Glutamatergic neuron (in vitro differentiated cells): ENCODE measurements at places on chromosomes 12 and 14.

DNA sequence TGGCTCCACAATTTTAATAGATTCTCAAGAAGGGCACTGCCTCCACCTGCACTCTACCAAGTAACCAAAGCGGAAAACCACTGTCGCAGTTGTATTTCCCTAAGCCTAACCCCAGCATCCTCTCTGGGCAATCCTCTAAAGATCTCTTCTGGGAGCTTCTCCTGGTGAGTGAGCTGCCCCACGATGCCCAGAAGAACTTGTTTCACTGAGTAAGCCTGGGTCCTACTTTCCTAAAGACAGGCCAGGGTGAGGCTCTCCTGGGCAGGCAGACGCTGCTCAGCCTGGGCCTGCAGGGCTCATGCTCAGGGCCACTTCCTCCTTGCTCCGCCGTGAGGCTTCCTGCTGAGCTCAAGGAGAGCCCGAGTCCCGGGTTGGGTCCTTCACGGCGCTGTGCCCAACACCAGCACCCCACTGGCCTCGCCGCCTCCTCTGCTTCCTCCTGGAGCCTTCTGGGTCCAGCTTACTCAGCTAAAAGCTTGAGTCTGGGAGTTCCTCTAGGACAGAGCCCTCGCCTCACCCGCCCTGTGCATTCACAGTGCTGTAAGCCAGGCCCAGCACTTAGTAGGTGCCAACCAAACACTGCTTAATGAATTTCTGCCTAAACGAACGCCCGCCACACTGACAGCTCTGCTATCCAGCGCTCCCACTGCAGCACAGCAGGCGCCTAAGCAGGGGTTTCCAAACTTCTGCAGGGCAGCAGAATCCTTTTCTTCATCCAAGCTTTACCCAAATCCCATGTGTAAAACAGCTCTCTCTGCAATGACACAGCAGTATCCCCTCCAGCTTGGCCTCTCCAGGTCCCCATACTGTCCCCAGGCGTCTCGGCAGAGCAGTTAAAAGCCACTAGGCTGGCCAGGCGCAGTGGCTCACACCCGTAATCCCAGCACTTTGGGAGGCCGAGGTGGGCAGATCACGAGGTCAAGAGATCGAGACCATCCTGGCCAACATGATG lies 5.7 kb downstream of the RAB35 start:
- H3K36me3 ChIP-seq, result no peaks in the 10 kb centered on the region
- peaks cover 8% of the 10 kb centered on the region for H3K27me3 ChIP-seq
- DNase-seq, result no peak

DNA sequence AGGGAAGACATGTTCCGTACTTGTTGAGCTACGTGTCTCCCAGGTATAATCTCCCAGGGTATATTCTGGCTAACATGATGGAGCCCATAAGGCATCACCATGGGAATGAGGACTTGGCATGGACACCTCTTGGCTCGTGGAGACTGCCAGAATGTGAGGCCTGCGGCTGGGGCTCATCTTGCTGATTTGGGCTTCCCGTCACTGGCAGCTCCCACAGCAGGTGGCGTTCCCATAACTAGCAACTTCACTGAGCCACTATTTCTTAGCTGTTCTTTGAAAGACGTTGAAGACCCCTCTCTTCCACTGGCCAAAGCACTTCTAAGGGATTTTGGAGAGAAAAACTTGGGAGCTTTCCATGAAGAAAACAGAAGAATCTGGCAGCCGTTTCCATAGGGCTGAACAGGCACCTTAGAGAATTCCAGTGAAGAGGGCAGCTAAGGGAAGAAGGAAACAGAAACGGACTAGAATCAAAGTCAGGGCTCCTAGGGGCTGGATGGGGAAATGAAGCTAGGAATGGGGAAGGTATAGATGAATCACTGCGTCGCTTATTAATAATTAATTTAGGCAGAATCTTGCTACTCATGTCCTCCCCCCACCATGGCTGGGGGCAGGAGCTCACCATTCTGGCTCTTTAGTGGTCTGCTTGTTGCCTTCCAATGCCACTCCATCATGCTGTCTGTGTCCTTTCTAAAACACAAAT lies 39.7 kb upstream of the FOS start:
- DNase-seq, result no peak
- peaks cover 12% of the 10 kb centered on the region for H3K27me3 ChIP-seq
- H3K36me3 ChIP-seq, result no peaks in the 10 kb centered on the region

DNA sequence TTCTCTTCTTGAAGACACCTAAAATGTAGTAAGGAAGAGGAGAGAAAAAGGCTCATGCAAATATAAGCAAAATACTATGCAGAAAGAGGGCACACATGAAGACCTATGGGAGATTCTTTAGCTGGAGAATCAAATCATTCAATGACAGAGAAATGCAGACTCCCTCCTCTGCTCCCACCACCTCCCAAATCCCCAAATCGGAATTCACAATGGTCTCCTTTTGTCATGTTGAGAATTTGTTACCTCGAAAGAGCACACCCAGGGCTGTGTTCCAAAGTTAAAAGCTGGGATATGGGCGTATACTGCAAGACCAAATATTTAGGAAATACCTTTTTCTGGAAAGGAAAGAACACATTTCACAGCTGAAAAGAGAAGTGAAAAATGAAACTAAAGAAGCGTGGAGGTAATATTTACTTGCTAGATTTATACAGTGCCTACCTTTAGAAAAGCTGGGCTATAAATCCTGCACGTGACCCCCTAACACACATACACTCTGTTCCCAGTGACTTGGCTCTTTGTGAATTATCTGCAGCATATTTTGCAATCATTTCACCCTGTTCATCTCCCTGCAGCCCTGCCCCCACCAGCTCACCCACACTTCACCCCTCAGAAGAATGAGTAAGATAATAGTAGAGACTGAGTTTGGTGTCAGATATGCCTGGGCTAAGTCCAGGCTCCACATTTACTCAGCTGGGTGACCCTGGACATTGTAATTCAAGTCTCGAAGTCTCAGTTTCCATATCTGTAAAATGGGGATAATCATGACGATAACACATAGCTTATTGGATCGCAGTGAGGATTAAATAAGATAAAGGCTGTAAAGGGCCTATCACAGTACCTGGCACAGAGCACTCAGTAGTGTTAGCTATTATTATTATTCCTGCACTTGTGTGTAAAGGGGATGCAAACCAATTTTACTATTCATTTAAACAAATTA lies 2.9 kb upstream of the CACNA1C start:
- H3K4me3 ChIP-seq, result no peak overlapping the region
- DNase-seq, result no peak
- peaks cover 21% of the 10 kb centered on the region for H3K27me3 ChIP-seq

- H3K4me1 ChIP-seq, result peaks cover 6% of the 10 kb centered on the region
- peaks cover 2% of the 10 kb centered on the region for H3K27me3 ChIP-seq
- H3K4me3 ChIP-seq, result no peak overlapping the region
- DNase-seq, result no peak
Measured at GRCh38 chr12:13178568-13179210, 17.8 kb upstream of the EMP1 start.

DNA sequence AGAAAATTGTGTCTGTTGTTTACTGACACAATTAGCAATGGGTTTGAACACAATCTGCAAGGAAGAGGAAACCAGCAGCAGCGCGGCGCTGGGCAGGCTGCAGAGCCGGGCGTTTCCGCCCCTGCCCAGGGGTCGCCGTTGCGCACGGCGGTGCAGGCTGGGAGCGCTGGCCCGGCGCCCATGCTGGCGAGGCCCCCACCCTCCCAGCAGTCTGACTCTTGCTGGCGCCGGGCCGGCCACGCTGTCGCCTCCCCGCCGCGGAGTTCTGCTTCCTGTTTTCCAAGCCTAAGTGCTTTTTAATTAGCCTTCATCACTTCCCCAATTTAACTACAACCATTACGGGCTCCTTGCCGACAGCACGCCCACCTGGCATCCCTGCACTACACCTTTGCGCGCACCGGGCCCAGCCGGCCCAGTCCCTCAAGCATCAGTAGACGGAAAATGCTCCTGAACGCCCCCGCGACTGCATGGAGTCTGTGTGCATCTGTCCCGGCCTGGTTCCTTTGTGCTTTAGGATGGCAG lies 212.1 kb downstream of the GXYLT1 start:
- H3K4me3 ChIP-seq, result peak overlapping the region; percentile 93
- DNase-seq, result peak; percentile 79

DNA sequence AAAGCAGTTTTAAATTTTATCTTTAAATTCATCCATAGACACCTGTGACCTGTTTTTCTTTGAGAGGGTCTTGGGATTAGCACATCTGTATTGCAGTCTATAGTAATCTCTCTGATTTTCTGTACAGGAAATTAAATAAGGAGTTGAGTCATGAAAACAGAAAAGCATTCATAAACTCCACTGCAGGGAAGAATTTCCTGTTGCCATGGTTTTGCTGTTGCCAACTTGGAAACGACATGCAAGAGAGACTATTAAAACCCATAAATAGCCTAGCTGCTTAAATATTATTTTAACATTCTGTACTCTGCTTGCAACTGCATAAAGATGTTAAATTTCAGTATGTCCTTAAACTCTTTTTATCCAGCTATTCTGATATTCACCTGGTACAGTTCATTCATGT lies 281.0 kb upstream of the RGS6 start:
- H3K4me1 ChIP-seq, result no peaks in the 10 kb centered on the region
- no peak overlapping the region for H3K27ac ChIP-seq
- H3K36me3 ChIP-seq, result peaks cover 11% of the 10 kb centered on the region
- no peak for DNase-seq
- no peaks in the 10 kb centered on the region for H3K27me3 ChIP-seq

GRCh38 chr12:108483213-108484059 lies 31.6 kb upstream of the FICD start:
- no peak overlapping the region for H3K27ac ChIP-seq
- H3K4me1 ChIP-seq, result peaks cover 6% of the 10 kb centered on the region
- H3K36me3 ChIP-seq, result peaks cover 5% of the 10 kb centered on the region

DNA sequence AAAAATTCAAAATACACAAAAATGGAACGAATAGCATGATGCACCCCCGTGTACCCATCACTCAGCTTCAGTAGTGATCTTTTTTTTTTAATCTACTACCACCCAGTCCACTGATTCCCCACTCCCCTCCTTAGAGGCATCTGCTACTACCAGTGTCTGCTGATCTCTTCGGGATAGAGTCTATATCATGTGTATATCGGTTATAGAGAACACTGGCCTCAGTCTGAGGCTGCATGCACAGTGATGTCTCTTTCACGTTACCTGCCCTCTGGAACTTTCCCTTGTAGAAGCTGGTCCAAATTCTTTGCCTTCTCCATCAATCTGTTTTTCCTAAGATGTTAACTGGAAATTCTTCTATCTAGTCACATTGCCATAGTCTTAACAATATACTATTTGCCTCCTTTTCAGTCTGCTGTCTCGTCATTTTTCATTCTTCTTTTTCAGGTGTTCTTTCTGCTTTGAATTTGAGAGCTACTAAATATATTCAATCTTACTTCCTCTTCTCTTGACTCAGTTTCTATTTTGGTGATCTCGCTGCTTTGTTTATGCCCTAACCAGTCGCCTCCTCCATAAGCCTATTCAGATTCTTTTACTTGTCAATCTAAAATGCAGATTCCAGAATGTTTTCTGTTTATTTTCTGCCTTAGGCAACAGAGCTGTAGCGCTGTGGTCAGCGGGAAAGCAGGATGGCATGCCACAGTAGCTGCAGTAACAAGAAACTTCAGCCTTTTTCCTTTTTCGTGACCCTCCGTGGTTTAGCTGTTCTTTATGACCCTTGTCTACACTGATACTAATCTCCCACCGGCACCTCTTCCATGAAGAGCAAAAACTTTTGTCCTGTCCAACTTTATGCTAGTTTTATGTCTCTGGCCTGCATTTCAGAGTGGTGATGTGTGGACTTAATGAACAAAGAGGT lies 67.0 kb downstream of the FBXW8 start:
- H3K4me3 ChIP-seq, result no peak overlapping the region
- H3K27ac ChIP-seq, result no peak overlapping the region

DNA sequence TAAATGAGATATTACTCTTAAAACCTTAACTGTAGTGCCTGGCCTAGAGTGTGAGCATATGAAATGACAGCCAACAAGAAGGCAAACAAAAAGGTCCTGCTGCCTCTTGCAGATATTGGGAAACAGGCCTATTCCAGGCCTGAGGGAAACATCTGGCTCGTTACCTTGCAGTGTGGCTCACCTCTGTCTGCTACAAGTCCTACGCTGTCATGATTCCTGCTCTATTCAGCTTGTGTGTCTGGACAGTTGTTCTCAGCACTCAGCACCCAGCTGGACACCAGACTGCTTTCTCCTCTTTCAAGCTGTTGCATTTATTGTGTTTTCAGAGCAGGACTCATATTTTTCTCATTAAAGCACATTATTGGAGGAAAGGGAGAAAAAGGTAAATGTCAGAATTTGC lies 113.5 kb downstream of the TMTC2 start:
- DNase-seq, result no peak
- H3K4me1 ChIP-seq, result peaks cover 18% of the 10 kb centered on the region
- H3K27ac ChIP-seq, result peak overlapping the region; percentile 31
- H3K4me3 ChIP-seq, result no peak overlapping the region
- H3K27me3 ChIP-seq, result no peaks in the 10 kb centered on the region

DNA sequence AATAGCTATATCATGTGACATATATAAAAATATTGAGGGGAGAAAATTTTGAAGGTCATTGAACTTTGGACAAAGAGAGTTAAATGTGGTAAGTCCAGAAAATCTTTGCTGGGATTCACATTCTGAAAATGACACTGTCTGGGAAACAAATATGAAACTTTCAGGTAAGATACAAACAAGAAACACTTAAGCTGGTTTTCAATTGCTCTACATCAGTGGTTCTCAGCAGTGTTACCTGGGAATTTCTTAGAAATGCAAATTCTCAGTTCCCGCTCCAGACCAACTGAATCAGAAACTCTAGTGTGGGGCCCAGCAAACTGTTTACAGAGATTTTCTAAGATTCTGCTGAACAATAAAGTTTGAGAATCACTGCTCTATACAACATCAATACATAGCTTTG lies 3.6 kb upstream of the CDK17 start:
- H3K27me3 ChIP-seq, result peaks cover 2% of the 10 kb centered on the region
- peaks cover 9% of the 10 kb centered on the region for H3K4me1 ChIP-seq
- H3K36me3 ChIP-seq, result peaks cover under 1% of the 10 kb centered on the region
- H3K27ac ChIP-seq, result no peak overlapping the region
- no peak overlapping the region for H3K4me3 ChIP-seq

DNA sequence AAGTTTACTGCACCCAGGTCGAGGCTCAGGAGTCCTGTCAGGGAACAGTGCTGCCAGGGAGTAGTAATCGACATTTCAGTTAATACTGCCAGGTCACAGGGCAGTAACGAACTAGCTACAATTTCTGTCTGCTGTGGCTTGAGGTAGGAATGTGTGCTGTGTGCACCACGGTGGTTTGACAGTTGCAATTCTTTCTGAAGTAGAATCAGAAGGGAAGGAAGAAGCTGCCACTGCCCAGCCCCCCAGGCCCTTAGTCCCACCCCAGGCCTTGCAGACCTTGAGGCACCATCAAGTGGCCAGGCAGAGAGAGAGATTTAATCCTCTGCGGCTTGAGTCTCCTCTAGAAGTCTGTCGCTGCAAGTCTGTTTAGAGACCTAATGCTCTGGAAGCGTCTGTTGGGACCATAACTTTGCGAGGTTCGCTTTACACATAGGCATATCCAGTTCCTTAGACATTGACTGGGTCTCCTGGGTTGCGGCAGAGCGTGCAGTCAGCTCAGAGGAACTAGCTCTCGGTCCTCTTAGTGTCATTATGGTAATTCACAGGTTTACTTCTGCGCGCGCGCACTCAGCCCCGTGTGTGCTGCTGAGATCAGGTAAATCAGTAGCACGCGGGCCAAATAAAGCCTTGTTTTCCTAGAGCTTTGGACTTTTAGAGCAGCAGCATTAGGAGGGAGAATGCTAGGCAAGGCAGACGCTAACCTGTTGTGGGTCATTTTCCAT lies 9.8 kb downstream of the NKX2-1 start:
- no peak overlapping the region for H3K27ac ChIP-seq
- H3K4me3 ChIP-seq, result no peak overlapping the region
- H3K27me3 ChIP-seq, result peaks cover 58% of the 10 kb centered on the region
- H3K36me3 ChIP-seq, result peaks cover 4% of the 10 kb centered on the region
